Adipose tissue (tissue), 3 donors: ENCODE measurements at places on chromosomes 6 and 20. TPM values are rescaled to one million over a fixed set of nuclear protein-coding genes. Genes with fewer than 3 reads are reported as not detected.

NMBR gene
- not detected for polyA plus RNA-seq

EDEM2 gene
- 23.3 TPM for polyA plus RNA-seq

CGAS gene
- 0.81 TPM for polyA plus RNA-seq

LY6G6D gene
- polyA plus RNA-seq, result not detected

CABLES2 gene
- 1.6 TPM for polyA plus RNA-seq

LY86 gene
- 0.28 TPM for polyA plus RNA-seq

EYA4 gene
- 0.43 TPM for polyA plus RNA-seq

BPIFA2 gene
- not detected for polyA plus RNA-seq
